ENCODE measurements at places on chromosomes 13 and 19. TPM values are rescaled to one million over a fixed set of nuclear protein-coding genes. Genes with fewer than 3 reads are reported as not detected.
A peak's percentile ranks its signal among the peaks of the same experiment; 100 is the strongest.

DNA sequence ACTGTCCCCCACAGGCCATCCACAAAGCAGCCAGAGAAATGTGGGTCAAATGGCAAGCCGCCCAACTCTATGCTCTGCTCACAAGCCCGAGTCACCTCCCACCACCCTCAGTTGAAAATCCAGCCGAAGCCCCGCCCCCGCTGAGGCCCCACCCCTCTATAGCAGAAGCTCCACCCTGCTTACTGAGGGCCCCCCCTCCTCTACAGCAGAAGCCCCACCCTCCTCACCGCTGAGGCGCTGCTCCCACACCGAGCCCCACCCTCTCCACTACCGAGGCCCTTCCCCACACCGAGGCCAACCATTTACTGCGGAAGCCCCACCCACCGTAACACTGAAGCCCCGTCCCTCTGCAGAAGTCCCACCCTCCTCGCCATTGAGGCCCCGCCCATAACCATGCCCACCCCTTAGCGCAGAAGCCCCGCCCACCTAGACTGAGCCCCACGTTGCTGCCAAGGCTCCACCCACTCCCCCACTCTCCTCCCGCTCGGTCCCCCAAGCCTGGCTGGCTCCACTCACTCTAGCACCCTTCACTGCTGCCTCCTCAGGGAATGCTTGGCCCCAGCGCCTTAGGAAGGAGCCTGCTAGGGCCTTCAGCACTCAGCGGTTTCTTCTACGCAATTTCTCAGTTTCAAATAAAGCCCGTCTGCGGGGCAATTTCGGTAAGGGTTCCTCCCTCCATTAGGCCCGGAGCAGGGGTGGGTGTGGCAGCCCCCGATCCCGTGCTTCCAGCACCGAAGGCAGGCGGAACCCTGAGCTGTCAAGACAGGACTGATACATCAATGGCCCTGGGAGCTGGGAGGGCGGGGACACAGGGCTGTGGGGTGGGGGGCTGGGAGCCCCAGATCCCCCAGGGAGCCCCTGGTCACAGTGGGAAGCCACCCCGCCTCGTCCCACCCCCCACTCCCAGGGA is 9.0 kb upstream of the MYDGF start:
- DNase-seq: no peak

DNA sequence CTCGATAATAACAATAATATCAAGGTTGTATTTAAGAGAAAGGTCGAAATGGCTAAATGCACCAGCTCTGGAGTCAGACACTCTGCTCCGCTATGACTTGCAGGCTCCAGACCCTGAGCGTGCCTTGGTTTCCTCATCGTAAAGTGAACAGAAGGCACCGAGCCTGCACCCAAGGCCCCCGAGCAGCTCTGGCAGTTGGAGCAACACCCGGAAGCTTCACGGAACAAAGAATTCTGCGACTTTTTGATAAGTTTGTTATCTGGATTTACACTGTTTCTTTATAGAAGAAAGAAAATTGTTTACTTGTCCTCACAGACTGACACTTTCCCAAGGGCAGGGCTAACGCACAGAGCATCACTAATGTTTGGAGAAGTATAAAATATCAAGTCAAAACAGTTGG is 4.4 kb downstream of the GRTP1 start:
- DNase-seq: no peak

APC2 gene
- 0.29 TPM for total RNA-seq

DNA sequence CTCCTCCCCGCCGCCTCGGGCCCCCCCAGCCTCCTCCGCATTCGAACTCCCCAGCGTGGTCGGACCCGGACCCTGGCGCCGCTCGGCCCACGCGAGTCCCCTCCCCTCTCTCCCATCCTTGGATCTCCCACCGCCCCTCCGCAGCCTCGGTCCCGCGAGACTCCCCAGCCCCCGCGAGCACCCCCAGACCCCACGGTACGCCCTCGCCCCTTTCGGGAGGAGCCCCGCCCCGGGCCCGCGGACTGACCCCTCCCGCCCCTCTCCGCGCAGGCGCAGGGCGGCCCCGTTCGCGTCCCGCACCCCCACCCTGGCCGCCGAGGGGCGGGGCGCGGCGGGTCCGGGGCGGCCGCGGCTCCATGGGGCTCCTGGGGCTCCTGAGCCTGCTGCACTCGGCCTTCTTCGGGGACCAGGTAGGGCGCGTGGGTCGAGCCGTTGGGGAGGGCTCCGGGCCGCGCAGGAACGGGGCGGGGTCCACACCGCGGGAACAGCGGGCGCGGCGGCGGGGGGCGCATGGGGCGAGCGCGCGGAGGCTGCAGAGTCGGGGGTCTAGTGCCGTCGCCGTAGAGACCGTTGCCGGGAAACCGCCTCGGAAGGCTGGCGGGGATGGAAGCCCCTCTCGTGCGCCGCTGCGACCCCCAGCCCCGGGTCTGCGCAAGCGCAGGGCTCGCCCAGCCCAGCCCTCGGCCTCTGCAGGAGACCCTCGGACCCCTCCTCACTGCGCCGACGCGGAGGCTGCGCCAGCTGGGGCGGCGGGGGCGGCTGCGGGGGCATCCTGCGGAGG is 3.8 kb upstream of the APC2 start:
- no peak for DNase-seq

DNA sequence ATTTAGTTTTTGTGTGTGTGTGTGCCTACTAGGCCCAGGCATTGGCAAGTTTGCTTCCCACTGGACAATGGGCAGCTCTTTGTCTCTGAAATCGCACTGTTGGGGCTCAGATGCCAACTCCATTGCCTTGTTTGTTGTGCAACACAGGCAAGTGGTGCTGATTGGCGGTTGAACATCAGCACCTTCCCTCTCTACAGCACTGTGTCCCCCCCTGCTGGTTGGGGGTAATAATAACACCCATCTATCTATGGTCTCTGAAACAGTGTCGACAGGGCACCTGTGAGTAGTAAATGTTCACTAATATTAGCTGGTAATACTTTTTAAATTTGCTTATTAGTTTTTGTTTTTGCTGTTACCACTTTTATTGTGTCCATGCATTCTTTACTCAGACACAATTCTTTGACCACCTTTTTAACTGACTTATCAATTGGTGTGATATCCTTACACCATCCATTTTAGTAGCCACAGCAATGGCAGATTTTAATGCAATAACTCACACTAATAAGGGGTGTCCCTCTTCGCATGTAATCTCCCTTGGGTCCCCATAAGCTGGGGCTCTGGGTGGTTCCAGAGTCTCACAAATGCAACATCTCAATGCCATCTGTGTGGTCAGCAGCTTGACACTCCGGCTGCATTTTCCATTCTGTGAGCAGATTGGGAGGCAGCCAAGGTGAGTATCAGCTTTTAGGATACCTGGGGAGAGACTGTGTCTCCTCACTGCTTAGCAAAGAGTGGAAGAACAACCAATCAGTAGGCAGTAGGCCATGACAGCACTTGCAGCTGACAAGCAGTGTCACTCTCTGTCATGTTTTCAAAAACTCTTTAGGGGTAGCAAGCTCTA is 47.7 kb upstream of the UQCRFS1 start:
- no peak for DNase-seq

GRCh38 chr19:48963371-48964204 is 1.5 kb upstream of the FTL start:
- peak; percentile 52 for DNase-seq

DNA sequence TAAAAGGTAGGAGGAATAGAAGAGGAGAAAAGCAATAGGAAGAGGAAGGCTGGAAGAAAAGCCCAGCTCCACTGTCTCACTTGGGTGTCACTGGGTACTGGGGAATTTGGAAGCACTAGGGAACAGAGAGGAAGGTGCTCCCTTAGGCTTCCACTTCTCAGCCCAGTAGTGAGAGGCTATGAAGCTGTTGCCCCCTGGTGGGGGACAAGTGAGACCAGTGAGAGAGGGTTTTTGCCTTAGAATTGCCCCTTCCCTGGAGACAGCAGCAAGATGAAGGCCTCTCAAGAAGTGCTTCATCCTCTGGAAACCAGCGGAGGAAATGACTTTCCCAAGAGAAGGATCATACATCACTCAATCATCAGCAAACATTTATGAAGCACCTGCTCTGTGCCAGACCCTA is 4.7 kb upstream of the ZNF606 start:
- DNase-seq: no peak

DNA sequence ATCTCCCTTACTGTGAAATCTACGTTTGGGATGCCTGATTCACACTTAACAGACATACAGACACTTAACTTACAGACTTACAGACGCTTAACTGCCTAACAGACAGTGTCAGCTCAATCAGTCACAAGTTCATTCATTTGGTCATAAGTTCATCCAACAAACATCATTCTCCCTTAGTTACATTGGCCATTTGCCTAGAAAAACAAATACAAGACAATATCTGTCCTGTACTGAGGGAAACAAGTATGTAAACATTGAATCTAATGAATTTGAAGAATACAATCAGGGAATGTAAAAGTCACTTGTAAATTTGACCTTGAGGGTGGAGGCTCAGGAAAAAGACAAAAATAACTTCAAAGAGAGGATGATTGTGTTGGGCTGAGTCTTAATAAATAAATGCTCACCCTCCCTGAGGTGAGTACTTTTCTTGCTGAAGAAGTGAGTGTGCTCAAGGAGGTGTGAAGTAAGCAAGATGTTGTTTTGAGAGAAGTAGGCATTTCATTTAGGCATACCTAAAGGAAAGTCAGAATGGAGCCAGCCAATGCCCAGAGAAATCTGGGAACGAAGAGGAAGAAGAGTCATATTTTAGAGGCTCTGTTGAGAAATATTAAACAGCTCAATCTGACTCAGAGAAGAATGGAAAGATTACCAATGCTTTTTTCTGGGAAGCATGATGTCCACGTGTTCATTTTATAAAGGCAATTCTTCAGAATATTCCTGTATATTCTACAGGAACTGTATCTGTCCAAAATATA is 958.4 kb upstream of the SLC10A2 start:
- no peak for DNase-seq
